Activated T-cell treated with anti-CD3 and anti-CD28 coated beads for 1 hour (primary cell): ENCODE measurements at places on chromosomes 13 and 19.

DNA sequence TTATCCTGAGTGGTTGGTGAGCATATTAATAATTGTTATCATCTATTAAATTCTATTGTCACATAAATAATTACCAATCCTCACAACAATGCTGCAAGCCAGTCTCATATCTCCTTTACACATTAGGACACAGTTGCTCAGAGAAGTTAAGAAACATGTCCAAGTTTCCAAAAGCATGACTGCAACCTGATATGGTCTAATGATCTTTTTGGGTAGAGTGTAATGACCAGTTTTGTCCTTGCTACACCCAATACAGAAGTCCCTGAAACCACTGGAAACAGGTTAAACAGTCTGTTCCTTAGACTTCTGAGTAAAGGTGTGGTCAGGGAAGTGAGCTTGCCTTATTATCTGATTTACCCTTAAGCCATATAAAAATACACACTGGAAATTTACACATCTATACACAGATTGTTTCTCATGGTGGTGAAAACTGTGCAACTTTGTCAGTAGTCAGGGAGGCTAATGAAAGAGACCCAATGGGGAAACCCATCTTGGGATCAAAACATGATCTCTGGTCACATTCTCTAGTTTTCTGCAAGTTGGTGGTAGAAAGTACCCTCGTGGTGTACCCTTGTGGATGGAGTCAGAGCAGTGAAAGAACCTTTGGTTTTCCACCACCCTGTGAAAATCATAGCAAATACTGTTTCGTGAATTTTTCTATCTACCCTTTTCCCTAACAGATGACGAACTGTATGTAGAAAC is 146.0 kb upstream of the KLF12 start:
- no peak for DNase-seq

- DNase-seq = no peak
Observed at GRCh38 chr19:39138221-39139211, 12.9 kb downstream of the PAK4 start.

GRCh38 chr19:2636897-2637683 is 65.4 kb downstream of the GNG7 start:
- DNase-seq = peak; percentile 67

DNA sequence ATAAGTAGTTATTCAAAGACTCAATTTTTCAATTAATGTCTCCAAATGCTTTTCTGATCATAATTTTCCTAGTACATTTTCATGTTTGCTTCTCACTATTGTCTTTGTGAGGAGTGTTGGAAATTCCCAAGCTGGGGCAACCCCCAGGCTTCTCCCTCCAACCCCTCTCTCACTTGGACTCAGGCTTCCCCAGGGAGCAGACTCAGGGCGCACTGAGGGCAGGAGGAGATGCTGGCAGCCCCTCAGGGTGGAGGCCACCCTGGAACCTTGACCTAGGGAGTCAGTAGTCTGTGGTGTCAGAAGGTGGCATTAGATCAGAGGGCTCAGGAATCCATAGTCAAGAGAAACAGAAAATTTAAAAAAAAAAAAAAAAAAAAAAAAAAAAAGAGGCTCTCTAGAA is 86.5 kb upstream of the IRS2 start:
- no peak for DNase-seq

DNA sequence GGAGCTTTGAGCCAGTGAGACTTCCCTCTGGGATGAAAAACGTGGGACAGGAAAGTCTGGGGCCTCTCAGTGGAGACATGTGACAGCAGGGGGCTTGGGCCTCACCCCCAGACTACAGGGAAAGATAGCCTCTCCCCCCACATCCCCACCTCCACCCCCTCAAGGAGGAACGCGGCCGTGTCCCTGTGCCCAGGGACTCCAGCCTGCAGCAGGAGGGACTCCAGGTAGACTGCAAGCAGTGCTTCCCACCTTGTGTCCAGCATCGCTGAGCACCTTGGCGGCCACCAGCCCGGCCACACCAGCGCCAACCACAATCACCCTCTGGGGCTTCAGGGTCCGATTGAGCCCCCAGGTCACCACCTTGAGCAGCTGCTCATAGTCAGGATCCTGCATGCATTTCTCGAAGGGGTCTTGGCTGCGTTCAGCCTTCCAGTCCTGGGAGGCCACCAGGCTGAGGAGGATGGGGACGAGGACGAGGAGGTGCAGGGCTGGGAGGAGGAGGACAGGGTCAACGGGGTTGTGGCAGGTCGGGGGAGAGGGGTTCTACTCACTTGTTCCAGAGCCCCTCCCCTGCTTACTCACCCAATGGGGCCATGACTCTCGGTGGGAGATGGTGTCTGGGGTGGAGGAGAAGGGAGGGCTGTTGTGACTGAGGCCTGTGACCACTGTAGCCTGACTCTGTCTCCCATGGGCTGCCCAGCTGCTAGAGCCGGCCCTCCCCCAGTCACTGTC is 955 bp downstream of the IL4I1 start:
- no peak for DNase-seq

DNA sequence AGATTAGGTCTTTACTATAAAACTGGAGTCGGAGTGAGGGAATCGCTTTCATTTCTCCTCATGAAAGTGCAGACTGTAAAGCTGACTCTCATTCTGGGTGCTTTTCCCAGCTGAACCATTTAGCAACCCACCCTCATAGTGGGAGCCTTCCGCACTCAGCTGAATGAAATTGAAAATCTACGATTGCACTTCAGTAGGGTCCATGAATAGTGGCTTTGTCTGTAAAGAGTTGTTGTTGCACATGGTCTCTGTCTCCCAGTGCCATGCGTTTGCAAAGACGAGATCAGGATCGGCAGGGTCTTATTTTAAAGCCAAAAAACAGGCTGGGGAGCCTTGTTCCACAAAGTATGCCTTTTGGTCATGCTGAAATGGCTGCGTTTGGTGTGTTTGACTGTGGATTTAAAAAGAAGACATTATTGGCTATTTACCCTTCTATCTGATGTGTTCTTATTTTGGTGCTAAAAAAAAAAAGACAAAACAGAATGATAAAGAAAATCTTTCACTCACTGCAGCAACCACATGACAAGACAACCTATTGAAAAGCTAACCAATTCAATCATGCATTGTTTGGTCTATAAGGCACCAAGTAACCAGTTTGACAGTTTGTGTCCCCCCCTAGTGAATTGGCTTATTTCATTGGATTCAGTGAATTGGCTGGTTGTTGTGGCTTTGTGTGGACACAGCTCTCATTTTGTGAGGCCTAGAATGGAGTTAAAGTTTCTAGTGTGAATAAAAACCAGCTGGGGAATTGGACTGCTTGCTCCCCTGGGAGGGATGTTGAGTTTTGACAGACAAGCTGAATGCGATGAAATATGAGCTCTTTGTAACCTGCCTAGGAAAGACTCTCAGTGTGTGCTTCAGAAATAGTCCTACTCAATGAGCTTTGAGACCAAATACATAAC is 65.6 kb downstream of the ARHGAP35 start:
- DNase-seq = no peak

GRCh38 chr19:38234615-38235014 is 10.6 kb upstream of the DPF1 start:
- DNase-seq = no peak

GRCh38 chr13:113364901-113365582 is 1.1 kb upstream of the GRTP1 start:
- DNase-seq = no peak

DNA sequence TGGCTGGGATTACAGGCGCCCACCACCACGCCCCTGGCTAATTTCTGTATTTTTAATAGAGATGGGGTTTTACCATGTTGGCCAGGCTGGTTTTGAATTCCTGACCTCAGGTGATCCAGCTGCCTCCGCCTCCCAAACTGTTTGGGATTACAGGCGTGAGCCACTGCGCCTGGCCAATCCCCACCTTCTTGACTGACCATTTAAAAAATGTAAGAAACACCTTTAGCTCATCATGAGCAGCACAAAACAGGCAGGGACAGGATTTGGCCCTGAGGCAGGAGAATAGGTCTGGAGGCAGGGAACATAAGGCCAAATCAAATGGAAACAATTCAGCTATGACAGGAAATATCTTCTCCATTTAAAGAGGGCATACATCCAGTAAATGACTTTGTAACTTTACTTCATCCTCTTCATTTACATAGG is 1.4 kb upstream of the MPV17L2 start:
- DNase-seq = no peak

DNA sequence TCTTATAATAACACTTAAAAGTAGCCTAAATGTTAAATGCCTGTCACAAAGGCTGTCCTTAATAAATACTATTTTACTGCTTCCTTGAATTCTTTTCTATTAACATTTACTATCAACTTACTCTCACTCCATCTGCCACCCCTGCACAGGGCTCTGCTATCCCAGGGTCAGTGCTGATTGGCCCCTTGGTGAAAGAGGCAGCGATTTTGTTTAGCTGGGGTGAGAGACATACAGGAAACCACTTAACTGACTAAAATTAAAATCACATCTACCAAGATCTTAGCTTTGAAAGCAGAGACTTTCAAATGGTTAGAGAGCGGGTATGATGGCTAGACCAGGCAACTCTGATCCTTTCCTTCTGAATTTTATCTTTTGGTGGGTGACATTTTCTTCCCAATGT is 149.9 kb upstream of the HTR2A start:
- DNase-seq = no peak

DNA sequence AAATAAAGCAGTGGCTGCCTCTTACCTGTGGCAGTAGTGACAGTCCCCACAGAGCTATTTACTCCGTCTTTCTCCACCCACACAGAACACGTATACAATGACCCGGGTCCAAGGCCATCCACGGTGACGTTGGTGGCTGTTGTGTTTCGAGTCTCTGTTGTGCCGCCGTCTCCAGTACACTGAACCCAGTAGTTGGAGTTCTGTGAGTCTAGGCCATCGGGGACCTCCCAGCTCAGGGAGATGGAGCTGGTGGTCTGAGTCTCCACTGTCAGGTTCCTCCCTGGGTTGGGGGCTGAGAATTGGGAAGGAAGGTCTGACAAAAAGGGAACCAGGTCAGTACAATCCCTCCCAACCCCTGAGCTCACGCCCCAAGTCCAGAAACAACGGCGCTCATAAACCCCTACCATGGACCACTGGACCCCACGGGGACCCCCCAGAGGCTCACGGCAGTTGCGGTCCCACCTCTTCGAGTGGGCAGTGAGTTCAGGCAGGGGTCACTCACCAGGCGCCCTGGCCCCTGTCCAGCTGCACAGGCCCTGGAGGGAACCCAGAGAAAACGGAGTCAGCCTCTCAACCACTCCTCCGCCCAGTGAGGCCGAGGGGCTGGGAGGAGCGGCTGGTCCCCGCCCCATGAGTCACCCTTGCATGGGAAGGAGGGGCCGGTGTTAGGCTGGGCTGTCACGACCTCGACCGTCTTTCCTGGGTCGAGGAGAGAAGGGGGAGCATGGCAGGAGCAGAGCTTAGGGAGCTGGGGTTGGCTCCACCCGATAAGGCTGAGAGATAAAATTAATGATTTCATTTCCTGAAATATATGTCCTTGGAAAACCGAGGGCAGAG is 2.4 kb downstream of the PTPRH start:
- DNase-seq = no peak

GRCh38 chr19:36508325-36508724 is 19.0 kb upstream of the ZNF566 start:
- no peak for DNase-seq

DNA sequence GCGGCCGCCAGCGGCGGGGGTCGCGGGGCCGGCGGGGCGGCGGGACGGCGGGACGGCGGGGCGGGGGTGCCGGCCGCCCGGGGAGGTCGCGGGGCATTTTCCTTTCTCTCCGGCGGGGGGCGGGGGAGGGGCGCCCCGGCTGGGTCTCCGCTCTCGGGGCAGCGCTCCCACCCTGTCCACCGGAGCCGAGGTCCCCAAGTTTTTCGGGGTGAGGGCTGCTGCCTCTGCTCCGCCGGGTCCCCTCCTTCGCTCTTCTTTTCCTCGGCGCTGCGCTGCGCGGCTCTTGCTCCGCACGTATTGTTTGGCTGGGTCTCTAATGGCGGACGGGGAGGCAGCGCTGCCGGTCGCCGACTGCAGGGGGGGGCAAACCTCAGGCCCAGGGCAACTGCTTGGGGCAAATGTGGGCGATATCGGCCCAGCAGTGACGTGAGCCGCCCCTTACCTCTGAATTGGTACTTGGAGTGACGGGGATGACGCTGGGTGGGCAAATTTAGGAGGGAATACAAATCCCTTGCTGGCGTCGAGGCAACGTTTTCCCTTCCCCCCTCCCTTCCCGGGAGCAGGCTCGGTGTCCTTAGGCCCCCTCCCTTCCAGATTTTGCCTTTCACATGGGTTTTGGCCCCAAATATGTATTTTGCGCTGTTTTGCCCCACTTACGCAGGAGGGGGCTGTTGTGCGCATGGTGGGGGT is 759 bp downstream of the ZMYM2 start:
- DNase-seq = peak; percentile 55

- DNase-seq = no peak
Observed at GRCh38 chr19:13033244-13033643, 38.0 kb downstream of the NFIX start.

- DNase-seq = no peak
Observed at GRCh38 chr13:77053192-77053591, 26.2 kb upstream of the FBXL3 start.

- peak; percentile 92 for DNase-seq
Observed at GRCh38 chr19:47035127-47036096, 13.0 kb downstream of the TMEM160 start.

DNA sequence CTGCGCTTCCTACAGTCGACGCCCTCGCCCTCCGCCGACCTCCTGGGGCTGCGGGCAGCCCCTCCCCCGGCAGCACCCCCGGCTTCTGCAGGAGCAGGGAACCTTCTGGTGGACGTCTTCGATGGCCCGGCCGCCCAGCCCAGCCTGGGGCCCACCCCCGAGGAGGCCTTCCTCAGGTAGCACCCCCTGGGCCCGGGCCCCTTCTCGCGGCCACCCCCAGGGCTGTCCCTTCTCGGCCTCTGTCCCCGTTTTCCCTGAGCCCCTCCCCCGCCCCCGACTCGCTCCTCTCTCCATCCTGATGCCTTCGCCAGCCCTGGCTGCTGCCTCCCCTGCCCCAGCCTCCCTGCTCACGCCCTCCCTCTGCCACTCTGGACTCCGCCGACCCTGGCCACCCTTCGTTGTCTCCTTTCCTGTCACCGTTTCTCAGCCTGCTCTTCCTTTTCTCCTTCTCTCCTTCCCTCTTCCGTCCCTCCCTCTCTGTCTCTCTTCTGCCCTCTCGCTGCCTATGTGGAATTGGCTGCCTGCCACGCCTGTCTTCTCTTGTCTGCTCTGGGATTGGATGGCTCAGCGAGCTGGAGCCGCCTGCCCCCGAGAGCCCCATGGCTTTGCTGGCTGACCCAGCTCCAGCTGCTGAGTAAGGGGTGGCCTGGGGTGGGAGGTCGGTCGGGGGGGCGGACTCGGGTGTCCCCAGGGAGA is 11.0 kb downstream of the FUZ start:
- DNase-seq = no peak

- peak; percentile 55 for DNase-seq
Observed at GRCh38 chr13:27375686-27376326, 48.6 kb upstream of the GTF3A start.
